HFF-Myc (cell line): ENCODE measurements at places on chromosomes 5 and 9.

DNA sequence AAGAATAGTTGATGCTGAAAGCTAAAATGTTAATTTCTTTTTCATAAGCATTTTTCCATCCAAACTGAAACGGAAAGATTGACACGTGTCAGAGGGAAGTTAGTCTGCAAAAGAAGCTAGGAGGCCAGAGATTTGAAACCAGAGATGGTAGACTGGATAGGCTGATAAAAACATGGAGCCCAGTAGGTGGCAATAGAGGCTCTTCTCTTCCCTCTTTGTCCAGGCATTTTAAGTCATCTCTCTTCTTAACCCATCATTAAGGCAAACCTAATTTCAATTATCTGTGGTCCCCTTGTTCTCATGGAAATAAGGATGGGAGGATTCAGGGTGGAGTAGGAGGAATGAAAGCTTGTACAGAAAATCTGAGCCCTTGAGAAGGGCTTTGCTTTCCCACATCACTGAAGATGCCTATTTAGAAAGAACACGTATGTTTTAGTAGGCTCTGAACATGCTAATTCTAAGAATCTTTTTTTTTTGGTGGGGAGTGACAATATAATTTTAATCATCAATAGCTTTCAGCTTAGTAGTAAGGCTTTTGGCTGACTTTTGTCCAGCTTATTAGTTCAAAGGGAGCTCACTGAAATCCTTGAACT is 66.6 kb downstream of the ZNF474 start:
- DNase-seq, result peak; percentile 39

GRCh38 chr5:177367981-177368868 is 10.5 kb downstream of the RGS14 start:
- no peak for DNase-seq

DNA sequence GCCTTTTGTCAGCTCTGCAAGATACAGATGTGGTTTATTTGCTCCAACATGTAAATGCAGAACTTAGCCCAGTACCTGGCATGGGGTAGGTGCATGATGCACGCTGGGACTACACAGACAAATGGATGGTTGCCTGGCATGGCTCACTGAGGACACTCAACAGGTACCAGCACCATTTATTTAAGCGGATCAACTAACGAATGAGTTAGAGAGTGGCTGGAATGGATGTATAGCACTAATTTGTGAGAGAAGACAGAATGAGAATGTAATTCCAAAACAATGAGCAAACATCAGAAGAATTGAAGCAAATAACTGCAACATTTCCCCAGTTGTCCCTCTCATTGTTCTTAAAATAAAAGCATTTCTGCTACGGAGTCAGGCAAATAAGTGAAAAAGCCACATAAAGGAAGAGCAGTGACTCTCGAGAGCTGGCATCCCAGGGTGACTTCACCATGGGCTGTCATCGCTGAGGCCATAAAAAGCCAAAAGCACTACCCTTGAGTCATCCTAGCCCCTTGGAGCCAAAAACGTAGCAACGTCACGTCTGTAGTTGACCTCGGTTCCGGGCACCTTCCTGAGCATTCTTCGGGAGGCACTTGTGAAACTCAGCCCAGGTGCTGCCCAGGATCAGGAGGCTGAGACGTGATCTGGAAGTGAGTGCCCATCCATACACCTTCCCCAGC is 290.3 kb downstream of the NSG2 start:
- DNase-seq, result no peak

- DNase-seq, result no peak
Measured at GRCh38 chr9:99634186-99634585, 187.5 kb upstream of the NR4A3 start.

- DNase-seq, result peak; percentile 20
Measured at GRCh38 chr5:61055434-61056006, 106.7 kb downstream of the SMIM15 start.

DNA sequence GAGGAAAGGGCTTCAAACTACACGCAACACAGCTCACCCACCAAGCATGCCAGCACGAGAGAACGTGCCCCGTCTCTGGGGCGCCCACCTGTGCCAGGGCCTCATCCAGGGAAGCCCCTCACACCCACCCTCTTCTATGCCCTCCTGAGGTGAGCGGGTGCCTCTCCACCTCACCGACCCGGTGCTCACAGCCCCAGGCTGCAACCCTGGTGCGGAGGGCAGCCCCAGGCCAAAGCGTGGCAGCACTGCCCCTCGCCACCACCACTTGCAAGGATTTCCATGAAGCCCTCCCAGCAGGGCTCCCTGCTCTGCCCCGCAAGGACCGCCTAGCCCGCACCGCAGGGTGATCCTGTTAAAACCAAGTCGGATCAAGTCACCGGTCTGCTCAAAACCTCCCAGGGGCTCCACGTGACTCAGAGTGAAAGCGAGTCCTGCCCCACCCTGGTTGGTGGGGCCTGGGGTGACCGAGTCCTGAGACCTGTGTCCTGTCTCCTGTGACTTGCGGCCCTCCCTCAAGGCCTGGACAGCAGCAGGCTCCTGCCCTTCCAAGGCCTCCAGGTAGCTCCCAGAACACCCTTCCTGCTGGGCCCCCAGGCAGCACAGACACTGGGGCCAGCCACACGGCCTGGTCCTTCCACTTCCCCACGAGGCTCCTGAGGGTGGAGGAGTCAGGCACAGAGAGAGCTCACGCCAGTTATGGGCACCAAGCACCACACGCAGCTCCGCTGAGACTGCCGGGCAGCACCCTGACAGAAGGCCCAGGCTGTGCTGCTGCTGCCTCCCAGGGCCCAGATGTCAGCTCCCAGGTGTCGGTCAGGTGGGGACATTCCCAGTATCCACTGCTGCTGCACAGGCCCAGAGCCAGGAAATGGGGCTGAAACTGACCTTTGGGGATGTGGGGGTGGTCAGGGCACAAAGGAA is 12.7 kb downstream of the BRD3 start:
- DNase-seq, result no peak

GRCh38 chr5:169027501-169028061 is 273.4 kb downstream of the SLIT3 start:
- DNase-seq, result no peak

DNA sequence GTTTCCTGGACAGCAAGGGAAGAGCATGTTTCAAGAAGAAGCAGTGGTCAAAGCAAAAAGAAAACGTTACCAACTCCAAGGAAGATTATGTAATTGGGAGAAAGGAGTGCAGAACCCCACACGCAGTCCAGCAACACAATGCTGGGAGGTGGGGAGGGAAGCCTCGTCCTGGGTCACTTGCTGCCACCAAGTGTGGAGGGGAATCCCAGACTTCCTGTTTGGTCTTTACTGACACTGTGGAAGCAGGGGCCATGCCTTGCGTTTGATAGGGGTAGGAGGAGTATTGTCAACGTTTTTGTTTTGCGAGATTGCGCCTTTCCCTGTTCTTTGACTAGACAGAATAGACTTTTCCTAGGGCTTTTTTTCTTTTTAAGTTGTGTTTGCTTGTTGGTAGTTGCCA is 421.0 kb downstream of the KDM4C start:
- DNase-seq, result no peak

- peak; percentile 71 for DNase-seq
Measured at GRCh38 chr5:126139773-126140172, 283.4 kb upstream of the GRAMD2B start.

GRCh38 chr5:138575194-138576015 is at the start of gene HSPA9:
TSS of gene HSPA9 (minus strand) at chr5:138575401. CDS start at chr5:138575318, 83 bp downstream.
- peak; percentile 99 for DNase-seq

GRCh38 chr9:127181595-127182190 is 59.3 kb upstream of the ANGPTL2 start:
- DNase-seq, result no peak

DNA sequence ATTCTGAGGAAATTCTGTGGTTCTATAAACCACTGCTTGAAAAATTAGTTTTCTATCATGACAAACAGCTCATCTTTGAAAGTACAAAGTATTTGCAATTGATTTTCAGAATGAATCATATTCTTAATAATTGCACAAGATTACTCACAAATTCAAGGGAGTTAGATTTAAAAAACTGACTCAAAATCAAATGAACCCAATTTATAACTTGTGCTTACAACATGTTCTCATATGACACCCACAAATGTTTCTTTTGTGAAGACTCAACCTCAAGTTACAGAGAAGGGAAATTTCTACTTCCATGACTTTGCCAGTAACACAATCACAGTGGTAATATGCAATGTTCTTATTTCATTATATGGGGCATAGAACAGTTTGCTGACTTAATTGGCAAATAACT is 272.0 kb upstream of the ACTBL2 start:
- DNase-seq, result no peak

- no peak for DNase-seq
Measured at GRCh38 chr5:139062910-139063663, 135.1 kb downstream of the SIL1 start.

GRCh38 chr5:173320259-173320658 is 8.0 kb downstream of the STC2 start:
- DNase-seq, result no peak

DNA sequence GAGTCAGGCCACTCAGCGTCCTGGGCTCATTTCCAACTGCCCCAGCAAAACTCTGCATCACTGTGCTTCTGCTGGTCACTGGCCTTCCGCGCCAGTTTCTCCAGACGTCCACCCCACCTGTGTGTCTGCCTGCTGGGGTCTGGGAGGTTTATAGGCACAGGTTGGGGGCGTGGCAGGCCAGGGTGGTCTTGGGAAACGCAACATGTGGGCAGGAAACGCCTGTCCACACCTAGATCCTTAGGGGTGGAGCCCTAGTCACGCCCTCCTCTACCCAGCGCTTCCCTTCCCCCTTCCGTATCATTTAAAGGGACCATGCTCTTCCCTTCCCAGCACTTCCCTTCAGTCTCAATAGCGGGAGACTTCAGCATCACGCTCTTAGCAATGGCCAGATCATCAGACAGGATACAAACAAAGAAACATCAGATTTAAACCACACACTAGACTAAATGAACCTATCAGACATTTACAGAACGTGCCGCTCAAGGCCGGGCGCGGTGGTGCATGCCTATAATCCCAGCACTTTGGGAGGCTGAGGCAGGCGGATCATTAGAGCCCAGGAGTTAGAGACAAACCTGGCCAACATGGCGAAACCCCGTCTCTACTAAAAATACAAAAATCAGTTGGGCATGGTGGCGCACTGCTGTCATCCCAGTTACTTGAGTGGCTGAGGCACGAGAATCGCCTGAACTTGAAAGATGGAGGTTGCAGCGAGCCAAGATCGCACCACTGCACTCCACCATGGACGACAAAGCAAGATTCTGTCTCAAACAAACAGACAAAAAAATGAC is 11.8 kb upstream of the BTNL9 start:
- DNase-seq, result no peak

DNA sequence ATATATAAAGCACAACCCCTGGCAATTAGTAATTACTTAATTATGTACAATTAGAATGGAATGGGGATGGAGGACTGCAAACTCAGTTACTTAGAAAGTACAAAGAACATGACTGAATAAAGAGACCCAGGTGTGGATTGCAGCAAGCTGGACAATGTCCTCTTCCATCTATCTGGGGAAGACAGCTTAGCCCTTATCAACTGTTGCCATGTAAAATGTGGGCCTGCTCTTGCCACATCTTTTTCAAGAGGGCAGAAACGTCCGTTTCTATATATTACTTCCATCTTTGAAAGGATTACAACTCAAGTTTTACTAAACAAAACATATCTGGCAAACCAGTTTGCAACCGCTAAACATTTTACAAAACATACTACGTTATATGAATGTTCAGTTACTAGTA is 26.2 kb downstream of the GOLPH3 start:
- DNase-seq, result no peak

- DNase-seq, result peak; percentile 95
Measured at GRCh38 chr9:108444400-108445358, 411.1 kb downstream of the ACTL7B start.

DNA sequence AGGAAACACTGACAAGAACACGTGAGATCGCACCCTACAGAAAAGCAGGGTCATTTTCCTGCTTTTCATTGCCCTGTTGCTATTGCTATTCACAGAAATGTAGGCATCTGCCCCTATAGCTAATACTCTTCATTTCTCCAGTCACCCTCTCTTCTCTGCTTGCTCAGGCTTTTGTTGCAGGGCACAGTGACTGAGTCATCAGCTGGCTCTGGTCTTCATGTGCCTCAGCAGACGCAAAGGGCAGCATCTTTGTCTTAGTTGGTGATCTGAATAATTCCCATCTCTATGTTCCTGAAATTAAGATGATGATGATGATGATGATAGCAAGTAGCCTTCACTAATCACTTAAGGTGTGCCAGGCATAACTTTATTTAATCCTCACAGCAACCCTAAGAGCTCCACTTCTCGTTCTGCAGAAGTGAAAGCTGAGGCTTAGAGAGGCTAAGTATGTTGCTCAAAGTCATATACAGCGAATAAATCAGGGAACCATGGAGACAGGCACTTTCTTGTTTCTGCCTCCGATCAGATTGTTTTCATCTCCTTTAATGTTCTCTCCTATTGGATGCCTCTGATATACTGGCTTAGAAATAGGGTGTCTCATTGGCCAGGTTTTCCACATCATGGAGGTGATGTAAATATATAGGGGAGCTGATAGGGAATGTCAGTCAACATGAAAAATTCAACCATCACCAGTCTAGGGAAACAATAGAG is 133.0 kb upstream of the STK32A start:
- no peak for DNase-seq

- DNase-seq, result peak; percentile 65
Measured at GRCh38 chr9:98971168-98971914, 27.6 kb downstream of the COL15A1 start.

DNA sequence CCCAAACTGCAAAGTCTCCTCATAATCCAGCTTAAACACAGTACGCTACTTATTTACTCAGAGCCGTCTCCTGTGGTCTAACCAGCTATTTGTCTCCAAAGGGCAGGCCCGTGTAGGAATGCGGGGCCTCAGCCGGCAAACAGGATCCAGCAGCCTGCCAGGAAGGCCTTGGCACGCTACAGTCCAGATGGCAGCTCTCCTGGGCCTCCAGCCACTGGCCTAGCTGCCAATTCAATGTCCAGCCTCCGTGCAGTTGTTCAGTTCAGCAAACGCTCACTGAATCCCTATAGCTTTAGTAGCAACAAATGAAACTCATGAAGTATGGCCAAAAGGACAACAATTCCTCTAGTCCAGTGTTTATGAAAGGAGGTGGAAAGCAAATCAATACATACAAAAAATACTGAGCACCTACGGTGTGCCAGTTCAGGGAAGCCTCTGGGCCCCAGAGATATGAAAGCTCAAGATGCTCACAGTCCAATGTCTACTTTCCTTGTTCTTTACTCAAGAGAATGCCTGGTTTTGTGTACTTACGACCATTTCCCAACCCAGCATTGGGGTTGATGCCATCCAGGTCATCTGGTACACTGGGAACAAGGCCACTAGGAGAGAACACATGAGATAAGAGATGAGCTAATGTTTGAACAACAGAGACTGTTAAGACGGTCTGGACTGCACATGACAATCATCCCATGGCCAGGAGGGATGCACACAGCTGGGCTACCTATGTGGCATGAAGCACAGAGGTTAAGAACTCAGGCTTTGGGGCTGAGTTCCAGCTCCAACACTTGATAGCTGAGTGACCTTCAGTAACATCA is 8.3 kb downstream of the CDK5RAP2 start:
- no peak for DNase-seq
